ENCODE measurements at places on chromosomes 2 and 18.

GRCh38 chr2:212712466-212712865 lies 173.9 kb upstream of the ERBB4 start:
- DNase-seq: no peak

DNA sequence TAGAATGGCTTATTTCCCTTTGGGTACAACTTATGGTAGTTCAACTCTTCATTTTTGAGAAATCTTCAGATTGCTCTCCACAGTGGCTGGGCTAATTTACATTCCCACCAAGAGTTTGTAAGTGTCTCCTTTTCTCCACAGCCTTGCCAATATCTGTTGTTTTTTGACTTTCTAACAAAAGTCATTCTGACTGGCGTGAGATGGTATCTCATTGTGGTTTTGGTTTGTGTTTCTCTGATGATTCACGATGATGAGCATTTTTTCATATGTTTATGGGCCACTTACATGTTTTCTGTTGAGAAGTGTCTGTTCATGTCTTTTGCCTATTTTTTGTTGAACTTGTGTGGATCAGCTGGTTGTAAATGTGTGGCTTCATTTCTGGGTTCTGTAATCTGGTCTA lies 871.0 kb downstream of the EPHA4 start:
- no peak for DNase-seq

DNA sequence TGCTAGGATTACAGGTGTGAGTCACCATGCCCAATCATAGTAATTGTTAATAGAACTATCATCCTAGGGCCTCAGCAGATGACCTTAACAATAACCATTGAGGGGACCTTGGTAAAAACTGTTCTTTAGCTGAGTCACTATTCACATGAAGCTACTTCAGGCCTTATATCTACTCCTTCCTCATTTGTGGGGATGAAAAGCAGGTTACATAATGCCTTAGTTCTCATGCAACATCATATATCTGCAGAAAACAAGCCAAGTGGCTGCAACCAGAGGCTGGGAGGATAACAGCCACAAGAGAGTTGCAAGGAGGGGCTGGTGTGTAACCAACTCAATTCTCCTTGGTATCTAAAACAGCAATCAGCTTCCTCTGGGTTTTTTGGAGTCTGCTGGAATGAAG lies 445.4 kb downstream of the NBAS start:
- no peak for DNase-seq

DNA sequence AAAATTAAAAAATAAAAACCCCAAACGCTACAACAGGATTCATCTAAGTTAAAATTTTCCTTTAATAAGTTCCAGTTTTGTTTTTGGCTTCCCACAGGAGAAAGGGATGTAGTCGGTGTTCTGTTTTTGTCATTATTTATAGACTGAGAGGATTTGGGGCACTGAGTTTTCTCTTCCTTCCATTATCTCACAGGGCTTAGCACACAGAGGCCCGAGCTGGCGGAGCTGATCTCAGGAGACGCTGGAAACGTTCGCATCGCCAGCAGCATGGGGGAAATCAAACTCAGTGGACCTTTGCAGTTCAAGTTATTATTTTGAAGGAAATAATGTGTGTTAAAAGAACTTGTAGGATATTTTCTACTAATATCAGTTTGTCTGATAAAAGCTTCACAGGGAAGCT lies 669.7 kb upstream of the SALL3 start:
- no peak for DNase-seq

DNA sequence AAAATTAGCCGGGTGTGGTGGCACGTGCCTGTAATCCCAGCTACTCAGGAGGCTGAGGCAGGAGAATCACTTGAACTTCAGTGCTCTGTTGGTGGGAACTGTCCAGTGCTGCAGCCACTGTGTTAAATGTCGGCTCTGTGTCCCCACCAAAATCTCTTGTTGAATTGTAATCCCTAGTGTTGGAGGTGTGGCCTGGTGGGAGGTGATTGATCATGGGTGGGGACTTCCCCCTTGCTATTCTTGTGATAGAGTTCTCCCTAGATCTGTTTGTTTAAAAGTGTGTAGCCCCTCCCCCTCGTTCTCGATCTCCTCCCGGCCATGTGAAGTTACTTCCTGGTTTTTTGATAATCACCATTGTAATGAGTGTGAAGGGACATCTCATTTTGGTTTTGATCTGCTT lies 9.8 kb upstream of the RPL31 start:
- no peak for DNase-seq

DNA sequence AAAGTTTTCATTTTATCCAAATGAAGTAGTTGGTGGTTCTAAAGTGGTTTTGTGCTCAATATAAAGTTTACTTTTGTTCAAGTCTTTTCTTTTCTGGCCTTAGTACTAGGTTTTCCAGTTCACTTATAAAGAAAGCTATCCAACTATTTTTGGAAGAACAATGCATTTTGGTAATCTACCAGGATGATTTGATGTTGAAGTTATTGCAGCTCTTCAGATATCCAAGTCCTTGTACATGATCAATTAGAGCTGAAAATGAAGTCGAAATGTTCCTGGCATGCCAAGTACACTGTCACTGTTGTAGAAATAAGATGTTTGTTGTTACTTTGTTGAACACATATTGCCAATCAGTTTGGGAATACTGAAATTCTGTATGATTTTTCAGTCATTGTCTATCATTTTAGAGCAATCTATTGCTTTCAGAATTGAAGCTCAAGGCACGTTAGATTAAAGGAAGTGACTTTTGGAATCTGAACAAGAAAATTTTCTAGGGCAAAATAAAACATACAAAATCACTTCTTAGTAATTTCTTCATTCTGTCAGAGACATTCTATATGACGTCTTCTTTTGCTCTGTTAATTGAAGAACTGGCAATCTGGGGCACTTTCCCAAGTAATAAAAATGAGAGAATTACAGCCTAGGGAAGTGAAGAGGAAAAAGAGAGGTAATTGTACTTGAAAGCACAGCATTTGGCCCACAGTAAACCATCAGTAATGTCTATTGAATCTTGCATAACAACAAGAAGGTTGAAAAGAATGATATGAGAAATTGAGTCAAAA lies 232.3 kb downstream of the MREG start:
- DNase-seq: no peak

- peak; percentile 64 for DNase-seq
These were observed 128.0 kb upstream of the GYPC start for GRCh38 chr2:126527836-126528490.

- DNase-seq: no peak
These were observed 408.1 kb upstream of the UBE2E3 start for GRCh38 chr2:180572346-180572745.

DNA sequence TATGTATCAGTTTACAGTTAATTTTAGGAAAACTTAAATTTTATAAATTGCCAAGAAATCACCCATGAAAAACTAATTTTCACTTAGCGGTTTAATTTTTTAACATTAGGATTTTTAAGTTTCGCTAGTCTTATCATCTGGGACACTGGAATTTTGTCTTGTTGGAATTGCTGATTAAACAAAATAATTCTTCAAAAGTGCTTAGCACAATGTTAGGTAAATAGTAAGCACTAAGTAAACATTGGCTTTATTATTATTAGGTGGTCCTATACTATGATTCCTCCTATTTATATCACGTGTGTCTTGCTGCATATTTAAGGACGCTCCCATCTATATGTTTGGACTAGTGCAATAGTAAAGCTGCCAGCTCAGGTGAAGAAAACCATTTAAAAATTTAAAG lies 54.6 kb upstream of the MAP4K3 start:
- DNase-seq: no peak

Measured in natural killer cell treated with Interleukin-12 subunit alpha and Interleukin-12 subunit beta and Interleukin-15 and Interleukin-18, amount 100 ng/mL, for 72 hours (primary cell).